NCI-H460 (cell line): ENCODE measurements at places on chromosomes 2 and 18.
A peak's percentile ranks its signal among the peaks of the same experiment; 100 is the strongest.

- DNase-seq: no peak
Observed at GRCh38 chr2:157203651-157204050, 53.9 kb upstream of the GALNT5 start.

DNA sequence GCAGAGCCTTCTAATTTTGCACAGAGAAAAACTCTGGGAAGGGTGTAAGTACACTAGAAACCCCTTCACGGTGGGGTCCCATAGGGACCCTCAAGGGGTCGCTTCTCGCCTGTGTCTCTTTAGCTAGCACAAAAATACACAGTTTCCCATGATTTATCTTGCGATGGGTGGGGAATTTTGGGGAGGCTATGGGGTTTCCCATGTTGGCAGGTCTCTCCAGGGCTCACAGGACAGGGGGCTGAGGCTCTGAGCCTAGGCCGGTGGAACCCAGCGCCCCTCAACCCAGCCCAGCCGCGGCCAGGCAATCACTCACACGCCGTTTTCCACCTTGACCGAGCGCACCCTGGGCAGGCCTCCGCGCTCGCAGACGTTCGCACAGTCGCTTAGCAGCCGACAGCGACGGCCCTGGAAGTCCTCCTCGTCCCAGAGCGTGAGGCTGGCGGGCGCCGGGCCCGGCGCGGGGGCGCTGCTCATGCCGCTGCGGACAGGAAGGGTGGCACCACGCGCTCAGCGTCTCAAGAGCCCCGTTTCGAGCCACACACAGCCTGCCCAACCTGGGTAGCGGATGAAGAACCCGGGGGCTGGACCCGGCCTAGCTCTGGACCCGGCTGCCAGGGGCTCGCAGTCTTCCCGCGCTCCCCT, 398 bp downstream of the CRYBA2 start:
- DNase-seq: no peak

- no peak for DNase-seq
Observed at GRCh38 chr2:848099-848498, 102.5 kb upstream of the SNTG2 start.

- no peak for DNase-seq
Observed at GRCh38 chr18:6784046-6784445, 54.5 kb downstream of the ARHGAP28 start.

DNA sequence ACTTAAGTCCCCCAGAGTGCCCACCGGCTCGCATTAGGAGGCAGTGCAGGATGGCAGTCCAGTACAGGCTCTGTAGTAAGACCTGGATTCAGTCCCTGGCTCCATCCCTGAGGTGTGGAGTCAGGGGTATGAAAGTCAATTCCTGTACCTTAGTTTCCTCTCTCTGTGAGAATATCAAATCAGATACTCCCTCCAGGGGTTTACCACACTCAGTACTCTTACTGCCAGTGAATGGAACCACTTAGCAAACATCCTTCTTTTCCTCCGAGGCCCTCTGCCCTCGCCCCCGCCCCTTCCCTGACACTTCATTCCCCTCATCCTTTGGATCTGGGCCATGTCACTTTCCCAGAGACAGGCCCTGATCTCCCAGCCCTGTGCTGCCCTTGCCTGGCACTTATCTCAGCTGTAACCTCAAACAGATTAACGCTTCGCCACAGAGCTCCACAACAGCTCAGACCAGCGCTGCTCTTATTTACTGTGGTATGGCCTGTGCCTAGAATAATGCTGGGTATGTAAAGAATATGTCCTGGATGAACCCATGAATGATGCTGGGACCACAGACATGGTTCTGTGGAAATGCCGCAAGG, 159.0 kb upstream of the TMEM200C start:
- no peak for DNase-seq

DNA sequence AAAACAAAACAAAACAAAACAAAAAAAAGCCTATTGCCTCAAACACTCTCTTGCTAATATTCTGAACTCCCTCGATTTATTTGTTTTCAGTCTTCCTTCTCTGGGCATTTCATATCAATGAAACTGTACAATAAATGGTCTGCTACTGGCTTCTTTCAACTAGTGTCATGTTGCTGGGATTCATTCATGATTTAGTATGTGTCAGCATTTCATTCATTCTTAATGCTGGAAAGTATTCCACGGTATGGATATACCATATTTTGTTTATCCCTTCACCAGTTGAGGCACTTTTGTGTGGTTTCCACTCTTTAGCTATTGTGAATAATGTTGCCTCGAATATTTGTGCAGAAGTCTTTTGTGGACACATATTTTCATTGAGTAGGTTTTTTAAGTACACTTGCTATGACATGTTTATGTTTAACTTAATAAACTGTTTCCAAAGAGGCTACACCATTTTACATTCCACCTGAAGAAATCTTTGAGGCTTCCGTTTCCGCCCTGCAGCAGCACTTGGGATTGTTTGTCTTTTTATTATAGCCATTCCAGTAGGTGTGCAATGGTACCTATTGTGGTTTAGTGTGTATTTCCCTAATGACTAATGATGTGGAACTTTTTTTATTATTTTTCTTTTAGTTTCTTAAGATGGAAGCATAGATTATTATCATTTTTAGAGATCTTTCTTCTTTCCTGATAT, 543.6 kb upstream of the SOX11 start:
- DNase-seq: no peak

DNA sequence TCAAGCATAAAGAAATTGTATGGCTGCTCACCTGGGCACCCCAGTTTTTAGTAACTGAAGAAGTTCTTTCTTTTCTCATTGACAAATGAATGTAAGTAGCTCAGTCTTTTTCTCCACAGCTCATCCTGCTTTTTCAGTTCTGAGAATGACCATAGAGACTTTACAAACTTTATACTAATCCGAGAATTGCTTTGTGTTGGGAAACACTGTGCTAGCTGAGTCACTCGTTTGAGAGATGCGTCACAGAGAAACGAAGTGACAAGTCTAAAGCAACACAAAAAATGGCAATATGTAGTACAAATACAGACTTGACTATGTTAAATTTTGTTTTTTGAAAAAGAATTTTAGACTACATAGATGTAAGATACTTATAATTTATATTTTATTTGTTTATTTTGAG, 9.0 kb downstream of the LRRTM4 start:
- DNase-seq: peak; percentile 63

GRCh38 chr2:218785103-218785502, 3.2 kb downstream of the CYP27A1 start:
- DNase-seq: no peak

GRCh38 chr18:33817096-33817495, 239.1 kb downstream of the ASXL3 start:
- no peak for DNase-seq

- no peak for DNase-seq
Observed at GRCh38 chr18:36441426-36442240, 144.1 kb downstream of the FHOD3 start.

GRCh38 chr2:27884601-27885000, 5.6 kb downstream of the RBKS start:
- no peak for DNase-seq

DNA sequence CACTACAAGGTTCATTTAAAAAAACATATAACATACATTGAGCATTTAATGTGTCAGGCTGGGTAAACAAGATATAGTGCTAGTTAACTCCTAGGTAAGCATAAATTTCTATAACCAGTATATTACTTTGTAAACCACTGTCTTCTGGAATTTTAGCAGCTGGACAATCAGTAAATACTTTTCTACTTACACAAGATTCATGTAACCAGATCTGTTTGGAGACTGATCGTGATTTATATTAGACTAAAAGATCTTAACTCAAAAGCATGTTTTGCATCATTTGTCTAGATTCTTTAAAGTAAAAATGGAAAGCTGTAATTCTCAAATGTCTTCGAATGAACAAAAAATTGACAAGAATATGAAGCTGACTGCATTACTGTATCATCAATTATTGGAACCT, 941 bp upstream of the SGO2 start:
- no peak for DNase-seq

GRCh38 chr2:134574611-134575330, 144.0 kb downstream of the TMEM163 start:
- no peak for DNase-seq
